ENCODE measurements at places on chromosomes 1 and 21.

GRCh38 chr1:28882009-28882628, 32.2 kb upstream of the EPB41 start:
- DNase-seq = peak; percentile 88

- no peak for DNase-seq
These were observed 16.7 kb downstream of the DISC1 start for GRCh38 chr1:231643071-231643934.

DNA sequence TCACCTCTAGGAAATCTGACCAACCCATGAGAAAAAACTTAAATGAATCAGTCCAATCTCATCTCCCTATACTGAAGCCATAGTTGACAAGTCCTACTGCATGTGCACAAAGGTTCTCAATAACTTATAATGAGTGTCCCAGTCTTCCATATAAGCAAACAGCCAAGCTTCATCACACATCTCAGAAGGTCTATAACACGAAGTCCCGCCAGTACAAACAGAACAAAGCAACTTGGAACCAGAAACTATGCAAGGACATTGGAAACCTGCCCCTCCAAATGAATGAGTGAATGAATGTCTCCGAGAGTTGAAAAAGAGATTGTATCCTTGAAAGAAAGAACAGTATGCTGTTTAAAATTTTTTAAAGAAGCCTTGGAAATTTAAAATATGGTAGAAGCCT, 53.6 kb upstream of the IPO9 start:
- no peak for DNase-seq

- no peak for DNase-seq
These were observed 199.4 kb upstream of the NRIP1 start for GRCh38 chr21:15264084-15264665.

- peak; percentile 65 for DNase-seq
These were observed 29.9 kb upstream of the RPTN start for GRCh38 chr1:152188673-152189591.

DNA sequence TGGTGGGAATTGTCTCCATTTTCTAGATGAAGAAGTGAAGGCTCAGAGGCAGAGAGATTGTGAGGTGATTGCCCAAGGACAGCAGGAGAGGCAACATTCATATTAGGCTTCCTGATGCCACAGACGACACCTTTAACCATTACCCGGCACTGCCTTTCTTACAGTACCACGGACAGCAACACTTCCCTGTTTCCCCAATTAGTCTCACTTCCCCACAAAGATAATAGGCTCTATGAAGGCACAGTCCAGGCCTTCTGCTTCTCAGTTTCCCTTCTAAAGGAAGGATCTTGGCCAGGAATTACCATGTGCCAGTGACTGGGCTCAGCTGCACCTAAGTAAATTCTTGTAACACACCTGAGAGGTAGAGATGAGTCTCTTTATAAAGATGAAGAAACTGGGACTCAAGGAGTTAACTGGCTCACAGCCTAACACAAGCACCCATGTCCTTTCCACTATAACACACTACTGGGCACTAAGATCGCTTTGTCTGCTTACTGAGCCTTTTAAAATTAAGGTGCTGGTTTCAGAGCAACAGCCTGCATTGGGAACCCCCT, 9.6 kb downstream of the IGSF9 start:
- no peak for DNase-seq
